Osteoblast (primary cell): ENCODE measurements at places on chromosomes 6 and 20. TPM values are rescaled to one million over a fixed set of nuclear protein-coding genes. Genes with fewer than 3 reads are reported as not detected.

GRCh38 chr6:168373389-168373788 is 53.8 kb upstream of the DACT2 start:
- H3K27ac ChIP-seq, result no peak overlapping the region
- H3K4me1 ChIP-seq, result no peaks in the 10 kb centered on the region
- H3K4me3 ChIP-seq, result no peak overlapping the region
- no peaks in the 10 kb centered on the region for H3K27me3 ChIP-seq
- no peaks in the 10 kb centered on the region for H3K36me3 ChIP-seq

DNA sequence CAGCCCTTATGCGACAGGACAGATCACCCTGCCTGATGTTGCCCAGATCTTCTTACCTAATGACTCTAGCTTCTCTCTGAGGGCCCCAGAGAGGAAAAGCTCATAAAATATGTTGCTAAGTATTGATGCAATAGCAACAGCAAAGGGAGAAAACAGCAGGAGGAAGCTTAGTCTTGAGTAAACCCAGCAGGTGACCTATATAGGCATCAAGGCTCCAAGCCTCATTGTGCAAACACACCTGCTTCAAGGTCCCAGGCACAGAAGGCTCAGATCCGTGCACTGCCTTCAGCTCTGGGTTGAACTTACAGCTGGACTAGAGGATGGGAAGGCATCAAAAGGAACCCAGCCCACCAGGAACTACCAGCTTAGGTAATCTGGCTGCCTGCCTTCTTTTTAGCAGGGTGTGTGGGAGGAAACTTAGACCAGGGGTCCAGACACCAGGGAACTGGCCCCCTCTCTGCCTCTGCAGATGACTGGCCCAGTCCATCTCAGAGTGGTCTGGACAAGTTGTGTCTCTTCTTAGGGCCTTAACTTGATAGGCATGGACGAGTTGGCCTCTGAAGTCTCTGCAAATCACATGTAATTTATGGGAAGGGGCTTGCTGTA is 34.4 kb downstream of the TGM3 start:
- no peak overlapping the region for H3K4me3 ChIP-seq
- peaks cover 32% of the 10 kb centered on the region for H3K27me3 ChIP-seq
- no peak for DNase-seq
- H3K27ac ChIP-seq, result no peak overlapping the region

MCHR2 gene
- not detected in 2 replicates for total RNA-seq

- no peak for DNase-seq
- no peak overlapping the region for H3K4me3 ChIP-seq
- H3K4me1 ChIP-seq, result no peaks in the 10 kb centered on the region
- H3K27me3 ChIP-seq, result no peaks in the 10 kb centered on the region
- peaks cover 17% of the 10 kb centered on the region for H3K36me3 ChIP-seq
These were observed 335.2 kb downstream of the ZFAND3 start for GRCh38 chr6:38154731-38155130.

- H3K27ac ChIP-seq, result no peak overlapping the region
- peaks cover 6% of the 10 kb centered on the region for H3K27me3 ChIP-seq
- no peaks in the 10 kb centered on the region for H3K36me3 ChIP-seq
- DNase-seq, result no peak
- H3K4me1 ChIP-seq, result peaks cover 54% of the 10 kb centered on the region
These were observed 2.8 kb upstream of the PARD6B start for GRCh38 chr20:50728486-50728980.

SLC17A9 gene
- total RNA-seq, result 5.6 and 6.5 TPM in 2 replicates

PSORS1C2 gene
- not detected in 2 replicates for total RNA-seq

DNA sequence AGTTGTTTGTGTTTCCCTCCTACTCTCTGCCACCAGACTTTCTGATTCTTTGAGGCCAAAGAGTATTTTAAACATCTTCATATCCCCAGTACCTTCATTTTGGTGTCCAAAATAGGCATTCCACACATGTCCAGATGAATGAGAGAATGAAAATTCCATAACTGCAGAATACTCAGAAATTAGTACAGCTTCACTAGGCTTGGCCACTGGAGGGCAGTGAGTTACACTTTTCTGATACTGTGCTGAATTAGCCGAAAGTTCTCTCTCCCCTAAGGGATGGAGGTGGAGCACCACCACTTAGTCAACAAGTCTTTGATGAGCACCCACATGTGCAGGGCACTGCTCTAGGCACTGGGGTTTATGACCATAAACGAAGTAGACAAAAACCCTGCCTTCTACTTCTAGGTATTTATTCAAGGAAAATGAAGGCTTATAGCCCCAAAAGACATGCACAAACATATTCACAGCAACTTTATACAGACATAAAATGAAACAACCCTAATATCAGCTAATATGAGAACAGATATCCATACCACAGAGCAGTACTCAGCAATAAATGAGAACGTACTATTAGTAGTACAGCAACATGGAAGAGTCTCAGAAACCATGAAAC is 46.1 kb upstream of the TMEM217 start:
- peak; percentile 49 for DNase-seq
- H3K27ac ChIP-seq, result no peak overlapping the region
- H3K36me3 ChIP-seq, result peaks cover 31% of the 10 kb centered on the region

DNA sequence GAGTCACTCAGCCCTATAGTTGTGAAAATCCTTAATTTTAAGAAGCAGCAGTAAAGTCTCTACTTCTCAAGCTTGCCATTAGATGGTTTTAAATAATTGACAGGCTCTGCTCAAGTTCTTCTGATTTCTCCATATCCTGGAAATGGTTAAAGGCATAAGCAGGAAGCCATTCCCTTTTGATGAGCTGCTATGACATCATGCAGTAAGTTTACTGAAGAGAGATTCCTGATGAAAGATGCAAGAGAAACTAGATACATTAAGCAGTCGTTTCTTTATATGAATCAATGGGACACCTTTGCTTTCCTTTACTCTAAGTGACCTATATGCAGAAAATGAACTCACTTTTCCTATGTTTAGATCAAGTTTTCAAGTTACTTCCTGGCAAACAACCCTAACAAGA is 9.8 kb downstream of the POPDC3 start:
- no peak overlapping the region for H3K27ac ChIP-seq
- peak; percentile 65 for DNase-seq
- H3K36me3 ChIP-seq, result no peaks in the 10 kb centered on the region
- no peaks in the 10 kb centered on the region for H3K27me3 ChIP-seq

DNA sequence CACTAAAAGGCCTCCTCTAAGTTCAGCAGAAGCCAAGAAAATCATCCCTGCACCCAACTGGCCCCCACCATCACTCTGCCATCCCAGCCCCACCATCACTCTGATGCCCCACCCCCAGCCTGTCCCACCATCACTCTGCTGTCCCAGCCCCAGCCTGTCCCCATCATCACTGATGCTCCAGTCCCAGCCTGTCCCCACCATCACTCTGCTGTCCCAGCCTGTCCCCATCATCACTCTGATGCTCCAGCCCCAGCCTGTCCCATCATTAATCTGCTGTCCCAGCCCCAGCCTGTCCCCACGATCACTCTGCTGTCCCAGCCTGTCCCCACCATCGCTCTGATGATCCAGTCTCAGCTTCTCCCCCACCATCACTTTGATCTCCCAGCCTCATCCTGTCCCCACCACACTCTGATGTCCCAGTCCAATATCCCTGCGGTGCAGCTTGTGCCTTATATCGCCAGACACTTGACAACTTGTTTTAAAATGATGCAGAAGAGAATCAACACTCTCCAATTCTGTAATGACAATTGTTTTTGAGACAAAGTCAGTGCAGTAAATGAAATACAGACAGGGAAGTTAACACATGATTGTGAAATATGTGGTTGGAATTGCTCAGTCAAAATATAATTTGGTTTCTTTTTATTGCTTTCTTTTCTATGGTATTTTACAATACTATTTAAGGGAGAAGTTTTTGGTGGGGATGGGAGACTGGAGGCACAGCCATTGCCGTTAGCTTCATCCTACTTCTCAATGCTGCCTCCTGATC is 100.8 kb downstream of the TNFAIP3 start:
- DNase-seq, result peak; percentile 56
- no peak overlapping the region for H3K4me3 ChIP-seq
- no peaks in the 10 kb centered on the region for H3K36me3 ChIP-seq
- H3K27me3 ChIP-seq, result no peaks in the 10 kb centered on the region

- H3K36me3 ChIP-seq, result no peaks in the 10 kb centered on the region
- H3K27ac ChIP-seq, result no peak overlapping the region
- no peak for DNase-seq
These were observed 12.8 kb downstream of the SMLR1 start for GRCh38 chr6:130840050-130840449.

- no peaks in the 10 kb centered on the region for H3K36me3 ChIP-seq
- H3K27ac ChIP-seq, result no peak overlapping the region
- no peaks in the 10 kb centered on the region for H3K27me3 ChIP-seq
- no peak overlapping the region for H3K4me3 ChIP-seq
- no peaks in the 10 kb centered on the region for H3K4me1 ChIP-seq
These were observed 33.4 kb downstream of the NCOA3 start for GRCh38 chr20:47535088-47535487.

DNA sequence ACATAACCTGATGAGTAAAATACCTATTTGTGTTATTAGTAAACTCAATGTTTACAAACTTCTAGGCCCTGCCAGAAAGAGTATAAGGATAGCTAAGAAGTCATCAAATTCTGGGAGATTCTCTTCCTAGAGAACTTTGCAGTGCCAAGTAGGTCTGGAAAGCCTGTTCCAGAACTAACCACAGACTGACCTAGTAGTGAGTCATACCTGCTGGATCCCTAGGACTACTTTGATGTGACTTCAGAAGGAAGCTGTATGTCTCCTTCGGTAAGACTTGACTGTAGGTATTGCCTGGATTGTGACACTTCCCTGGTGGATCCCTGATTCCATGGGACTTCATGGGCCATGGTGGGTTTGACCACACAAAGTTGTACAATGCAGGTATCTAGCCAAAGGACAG is 131.7 kb downstream of the DNAH8 start:
- no peak overlapping the region for H3K27ac ChIP-seq
- H3K36me3 ChIP-seq, result no peaks in the 10 kb centered on the region
- no peaks in the 10 kb centered on the region for H3K4me1 ChIP-seq
- H3K27me3 ChIP-seq, result no peaks in the 10 kb centered on the region
- no peak for DNase-seq
- H3K4me3 ChIP-seq, result no peak overlapping the region

- DNase-seq, result no peak
- no peak overlapping the region for H3K4me3 ChIP-seq
- H3K27me3 ChIP-seq, result no peaks in the 10 kb centered on the region
- no peak overlapping the region for H3K27ac ChIP-seq
- no peaks in the 10 kb centered on the region for H3K36me3 ChIP-seq
These were observed 25.9 kb upstream of the EFHC1 start for GRCh38 chr6:52394251-52394666.

FAM110A gene
- 8.5 and 9.8 TPM in 2 replicates for total RNA-seq

DNA sequence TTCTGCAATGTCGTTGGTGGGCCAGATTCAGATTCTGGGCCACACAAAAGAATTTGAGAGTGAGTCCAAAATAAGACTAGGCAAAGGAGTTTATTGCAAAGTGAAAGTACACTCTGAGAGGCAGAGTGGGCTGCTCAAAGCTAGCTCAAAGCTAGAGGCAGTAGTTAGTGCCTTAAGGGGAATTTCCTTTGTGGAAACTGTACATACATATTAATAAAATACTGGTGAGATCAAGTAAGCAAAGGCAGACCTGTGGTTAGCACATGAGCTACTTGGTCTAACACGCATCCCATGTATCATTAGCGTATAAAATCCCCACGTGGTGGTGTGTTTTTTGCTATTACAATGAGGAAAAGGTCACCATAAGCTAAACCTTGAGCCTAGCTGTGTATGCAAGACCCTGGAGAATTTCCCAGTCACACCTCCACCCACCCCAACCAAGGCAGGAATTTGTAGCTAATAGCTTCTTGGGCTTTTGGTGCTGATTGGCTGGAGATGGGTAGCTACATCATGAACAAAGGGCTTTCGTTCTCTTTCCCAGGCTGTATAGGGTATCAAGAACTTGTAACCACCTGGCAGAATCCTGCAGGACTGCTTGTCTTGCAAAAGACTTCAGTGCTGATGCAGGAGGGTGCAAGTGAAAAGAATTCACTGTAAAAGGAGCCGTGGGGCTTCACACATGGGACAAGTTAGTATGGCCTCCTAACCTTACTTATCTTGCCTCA is 14.7 kb upstream of the TRIM26 start:
- H3K27me3 ChIP-seq, result peaks cover 24% of the 10 kb centered on the region
- DNase-seq, result no peak
- no peak overlapping the region for H3K27ac ChIP-seq
- H3K4me3 ChIP-seq, result no peak overlapping the region

GRCh38 chr6:31666337-31666965 is 571 bp downstream of the CSNK2B start:
- H3K27ac ChIP-seq, result peak overlapping the region; percentile 80
- no peak for DNase-seq
- H3K36me3 ChIP-seq, result peaks cover 54% of the 10 kb centered on the region
- peak overlapping the region; percentile 84 for H3K4me3 ChIP-seq

GRCh38 chr6:69135927-69136326 is 500.8 kb downstream of the ADGRB3 start:
- no peak for DNase-seq
- no peaks in the 10 kb centered on the region for H3K36me3 ChIP-seq
- no peaks in the 10 kb centered on the region for H3K27me3 ChIP-seq
- no peaks in the 10 kb centered on the region for H3K4me1 ChIP-seq

DNA sequence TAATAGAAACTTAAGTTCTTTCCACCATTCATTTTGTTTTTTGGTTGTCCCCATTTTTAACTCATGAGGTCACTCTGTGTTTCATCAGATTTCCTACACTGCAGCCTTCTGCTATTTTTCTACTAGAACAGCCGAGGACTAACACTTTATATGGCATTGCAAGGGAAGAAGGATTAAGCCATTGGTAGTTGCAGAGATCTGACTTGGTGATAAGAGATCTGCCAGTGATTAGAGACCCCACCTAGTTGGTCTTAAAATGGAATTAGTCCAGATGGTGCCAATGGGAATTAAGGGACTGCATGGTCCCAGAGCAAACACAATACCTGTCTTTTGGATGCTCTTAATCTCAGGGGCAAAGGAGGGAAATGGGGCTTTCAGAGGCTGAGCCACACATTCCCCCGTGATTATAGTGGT is 125.5 kb upstream of the TMEM170B start:
- no peaks in the 10 kb centered on the region for H3K27me3 ChIP-seq
- no peak overlapping the region for H3K4me3 ChIP-seq

KCNK5 gene
- not detected in 2 replicates for total RNA-seq

GRCh38 chr6:79869184-79869583 is 78.2 kb downstream of the ELOVL4 start:
- no peak for DNase-seq
- no peak overlapping the region for H3K27ac ChIP-seq
- H3K27me3 ChIP-seq, result no peaks in the 10 kb centered on the region

TRIM40 gene
- not detected in 2 replicates for total RNA-seq

DNA sequence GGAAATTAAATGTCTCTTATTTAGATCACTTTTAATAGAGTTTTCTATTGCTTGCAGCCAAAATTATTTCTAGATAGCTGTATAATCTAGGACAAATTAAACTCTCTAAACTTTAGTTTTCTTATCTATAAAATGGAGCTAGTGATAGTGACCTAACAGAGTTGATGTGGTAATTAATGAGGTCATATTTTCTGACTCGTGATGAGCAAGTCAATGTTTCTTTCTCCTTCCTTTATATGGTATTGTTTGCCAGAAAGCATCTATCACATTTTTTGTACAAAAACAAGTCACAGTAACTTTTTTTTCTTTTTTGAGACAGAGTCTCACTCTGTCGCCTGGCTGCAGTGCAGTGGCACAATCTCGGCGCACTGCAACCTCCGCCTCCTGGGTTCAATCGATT is 267.7 kb downstream of the FARS2 start:
- no peak overlapping the region for H3K4me3 ChIP-seq
- DNase-seq, result no peak
- no peaks in the 10 kb centered on the region for H3K27me3 ChIP-seq
- peaks cover 10% of the 10 kb centered on the region for H3K4me1 ChIP-seq
